Activated CD4-positive, alpha-beta T cell treated with anti-CD3 and anti-CD28 coated beads, Interleukin-2, amount 50 U/mL, for 4 hours (primary cell): ENCODE measurements at places on chromosomes 2 and 18.

DNA sequence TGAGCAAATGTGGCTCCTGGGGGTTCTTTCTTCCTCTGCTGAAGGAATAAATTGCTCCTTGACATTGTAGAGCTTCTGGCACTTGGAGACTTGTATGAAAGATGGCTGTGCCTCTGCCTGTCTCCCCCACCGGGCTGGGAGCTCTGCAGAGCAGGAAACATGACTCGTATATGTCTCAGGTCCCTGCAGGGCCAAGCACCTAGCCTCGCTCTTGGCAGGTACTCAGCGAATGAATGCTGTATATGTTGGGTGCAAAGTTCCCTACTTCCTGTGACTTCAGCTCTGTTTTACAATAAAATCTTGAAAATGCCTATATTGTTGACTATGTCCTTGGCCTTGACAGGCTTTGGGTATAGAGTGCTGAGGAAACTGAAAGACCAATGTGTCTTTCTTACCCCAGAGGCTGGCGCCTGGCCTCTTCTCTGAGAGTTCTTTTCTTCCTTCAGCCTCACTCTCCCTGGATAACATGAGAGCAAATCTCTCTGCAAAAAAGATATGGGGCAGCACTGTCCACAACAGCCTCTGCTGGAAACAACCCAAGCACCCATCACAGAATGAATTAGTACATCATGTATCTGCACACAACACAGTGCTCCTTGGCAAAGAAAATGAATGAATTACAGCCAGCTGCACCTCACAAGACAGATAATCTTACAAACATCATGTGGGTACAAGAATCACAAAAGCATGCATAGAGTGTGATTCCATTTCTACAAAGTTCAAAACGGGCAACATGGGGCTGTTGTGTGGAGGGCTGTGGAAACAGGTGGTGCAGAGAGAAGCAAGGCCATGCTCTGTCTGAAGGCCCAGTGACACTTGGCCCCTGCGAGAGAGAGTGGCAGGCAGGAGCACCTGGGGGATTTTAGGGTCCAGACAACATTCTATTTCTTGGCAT is 6.6 kb downstream of the IL1RN start:
- DNase-seq = no peak

- DNase-seq = no peak
These were observed 82.9 kb downstream of the TNS1 start for GRCh38 chr2:217919781-217920351.

- no peak for DNase-seq
These were observed 40.0 kb downstream of the IL1RL2 start for GRCh38 chr2:102226612-102227391.

DNA sequence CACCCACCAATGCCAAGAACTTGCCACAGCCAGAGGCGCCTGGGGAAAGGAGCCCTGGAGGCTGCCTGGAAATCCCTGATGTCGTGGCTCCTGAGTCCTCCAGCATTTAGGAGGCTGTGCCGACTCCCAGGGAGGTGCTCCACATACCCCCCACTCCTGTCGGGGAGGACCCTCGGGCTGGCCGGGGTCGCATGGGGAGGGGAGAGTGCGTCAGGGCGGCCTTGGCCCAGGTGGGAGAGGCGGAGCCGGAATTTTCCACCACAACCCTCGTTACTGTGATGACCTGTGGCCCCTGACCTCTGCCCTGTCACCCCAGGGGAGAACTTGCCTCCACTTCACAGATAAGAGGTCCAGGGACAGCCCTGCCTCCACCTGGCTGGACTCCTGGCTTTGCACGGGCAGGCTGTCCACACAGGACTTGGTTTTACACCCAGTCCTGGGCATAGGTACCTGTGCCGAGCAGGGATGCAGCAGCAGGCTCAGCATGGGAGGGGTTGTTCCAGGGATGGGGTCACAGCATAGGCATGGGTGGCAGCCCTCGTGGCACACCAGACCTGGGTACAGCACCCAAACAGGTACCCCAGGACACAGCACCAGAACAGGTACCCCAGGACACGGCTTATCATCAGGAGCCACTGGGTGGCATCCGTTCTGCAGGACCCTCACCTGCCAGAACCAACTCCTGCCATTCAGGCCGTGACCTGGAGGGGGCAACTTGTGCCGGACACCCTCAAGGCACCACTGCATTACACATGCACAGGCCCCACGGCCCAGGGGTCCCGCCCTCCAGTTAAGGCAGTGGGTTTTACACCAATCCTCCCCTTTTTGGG is 12.3 kb upstream of the AGXT start:
- DNase-seq = no peak

- DNase-seq = no peak
These were observed 163.0 kb downstream of the PRKCE start for GRCh38 chr2:45814488-45814887.

DNA sequence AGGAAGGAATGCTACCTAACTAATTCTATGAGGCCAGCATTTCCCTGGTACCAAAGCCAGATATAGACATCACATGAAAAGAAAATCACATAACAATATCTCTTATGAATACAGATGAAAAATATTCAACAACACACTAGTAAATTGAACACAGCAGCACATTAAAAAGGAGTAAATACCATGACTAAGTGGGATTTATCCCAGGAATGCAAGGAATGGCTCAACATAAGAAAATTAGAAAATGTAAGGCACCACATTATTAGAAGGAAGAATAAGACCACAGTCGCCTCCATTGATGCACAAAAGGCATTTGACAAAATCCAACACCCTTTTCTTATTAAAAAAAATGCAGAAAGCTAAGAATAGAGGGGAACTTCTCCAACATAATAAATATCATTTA is 133.9 kb downstream of the TTC32 start:
- DNase-seq = no peak
